Urinary bladder (tissue), 4 donors: ENCODE measurements at places on chromosomes 1 and 21. TPM values are rescaled to one million over a fixed set of nuclear protein-coding genes. Genes with fewer than 3 reads are reported as not detected.

The HSD11B1 gene
- total RNA-seq: 1.2 TPM

DNA sequence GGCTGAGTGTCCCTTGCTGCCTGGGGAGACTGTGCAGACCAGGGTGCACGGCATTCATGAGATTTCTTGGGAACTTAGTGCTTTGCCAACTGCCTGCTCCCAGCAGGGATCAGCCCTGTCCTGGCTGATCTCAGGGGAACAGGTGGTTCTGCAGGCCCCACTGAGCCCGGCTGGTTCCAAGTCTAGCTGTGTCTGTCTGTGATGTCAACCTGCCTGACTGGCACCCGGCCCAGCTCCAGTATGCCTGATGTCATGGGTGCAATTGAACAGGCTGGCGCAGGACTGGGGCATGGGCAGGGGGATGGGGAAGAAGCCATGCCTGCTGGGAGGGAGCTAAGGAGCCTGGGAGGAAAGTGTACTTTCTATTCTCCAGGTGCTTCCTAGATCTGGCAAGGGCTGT lies 227.1 kb downstream of the GRIK3 start:
- DNase-seq: no peak

- DNase-seq: no peak
These were observed 9.0 kb downstream of the FAM20B start for GRCh38 chr1:179034720-179035119.

GRCh38 chr1:70819785-70820184 lies 227.8 kb downstream of the PTGER3 start:
- no peak for DNase-seq

DNA sequence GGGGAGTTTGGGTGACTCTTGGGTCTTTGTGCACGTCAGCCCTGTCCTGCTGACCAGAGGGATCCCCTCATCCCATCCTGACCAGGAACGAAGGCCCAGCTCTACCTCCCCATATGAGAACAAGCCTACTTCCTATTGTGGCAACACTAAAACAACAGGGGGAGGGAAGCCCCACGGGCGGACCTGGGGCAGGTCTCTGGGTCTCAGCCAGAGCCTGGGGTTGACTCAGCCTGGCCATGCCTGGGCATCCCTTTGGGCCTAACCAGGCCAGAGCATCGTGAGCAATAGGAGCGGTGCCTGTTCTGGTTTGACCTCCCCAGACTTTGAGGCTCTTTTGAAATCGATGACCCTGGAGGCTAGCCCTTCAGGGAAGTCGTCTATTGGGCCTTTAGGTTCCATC lies 16.8 kb downstream of the RPS6KA1 start:
- no peak for DNase-seq

GRCh38 chr21:31442339-31442738 lies 98.3 kb upstream of the TIAM1 start:
- no peak for DNase-seq

- DNase-seq: no peak
These were observed 43.6 kb downstream of the RAP1GAP start for GRCh38 chr1:21625390-21626190.

- DNase-seq: peak; percentile 46
These were observed 36.5 kb downstream of the C1orf198 start for GRCh38 chr1:230831771-230832170.

- no peak for DNase-seq
These were observed 285.2 kb downstream of the PTGER3 start for GRCh38 chr1:70762386-70762785.

DNA sequence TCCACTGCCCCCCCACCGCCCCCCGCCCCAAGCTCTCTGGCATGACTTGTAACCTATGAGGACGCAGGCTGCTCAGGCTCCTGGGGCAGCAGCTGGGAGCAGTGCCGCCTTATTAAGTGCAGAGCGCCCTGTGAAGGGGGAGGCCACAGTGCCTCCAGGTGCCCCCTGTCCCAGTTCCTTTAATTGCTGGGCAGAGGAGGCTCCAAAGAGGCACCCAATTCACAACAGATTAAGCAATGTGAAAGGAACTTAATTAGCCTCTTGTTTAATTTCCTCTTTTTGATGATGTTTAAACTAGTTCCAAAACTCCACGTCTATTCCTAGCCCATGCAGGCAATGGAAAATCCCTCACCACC lies 3.0 kb downstream of the RXFP4 start:
- no peak for DNase-seq

GRCh38 chr21:15018382-15018781 lies 46.4 kb downstream of the NRIP1 start:
- DNase-seq: no peak
